ENCODE measurements at places on chromosomes 3 and 15.

DNA sequence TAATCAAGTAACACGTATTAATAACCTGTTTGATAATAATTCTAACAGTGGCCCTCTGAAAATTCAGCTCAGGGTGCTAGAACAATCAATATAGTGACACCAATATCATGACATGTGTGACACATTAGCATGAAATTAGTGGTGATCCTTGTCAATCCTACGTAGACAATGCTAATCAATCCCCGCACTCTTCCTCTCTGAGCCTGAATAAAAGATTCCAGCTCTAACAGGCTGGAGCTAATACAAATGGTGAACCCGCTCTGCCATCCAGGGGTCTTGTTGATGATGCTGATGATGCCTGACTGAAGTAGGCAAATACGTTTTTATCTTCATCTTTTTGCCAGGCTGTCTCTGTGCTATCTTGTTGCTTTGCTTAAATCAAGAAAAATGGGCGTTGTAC is 462.5 kb downstream of the MAGI1 start:
- no peak for DNase-seq

GRCh38 chr3:150599611-150600297 is 3.4 kb upstream of the SELENOT start:
- no peak for DNase-seq

- no peak for DNase-seq
These were observed 22.4 kb downstream of the LIPC start for GRCh38 chr15:58453931-58454793.

GRCh38 chr3:61429106-61429505 is 132.3 kb upstream of the PTPRG start:
- DNase-seq: no peak

DNA sequence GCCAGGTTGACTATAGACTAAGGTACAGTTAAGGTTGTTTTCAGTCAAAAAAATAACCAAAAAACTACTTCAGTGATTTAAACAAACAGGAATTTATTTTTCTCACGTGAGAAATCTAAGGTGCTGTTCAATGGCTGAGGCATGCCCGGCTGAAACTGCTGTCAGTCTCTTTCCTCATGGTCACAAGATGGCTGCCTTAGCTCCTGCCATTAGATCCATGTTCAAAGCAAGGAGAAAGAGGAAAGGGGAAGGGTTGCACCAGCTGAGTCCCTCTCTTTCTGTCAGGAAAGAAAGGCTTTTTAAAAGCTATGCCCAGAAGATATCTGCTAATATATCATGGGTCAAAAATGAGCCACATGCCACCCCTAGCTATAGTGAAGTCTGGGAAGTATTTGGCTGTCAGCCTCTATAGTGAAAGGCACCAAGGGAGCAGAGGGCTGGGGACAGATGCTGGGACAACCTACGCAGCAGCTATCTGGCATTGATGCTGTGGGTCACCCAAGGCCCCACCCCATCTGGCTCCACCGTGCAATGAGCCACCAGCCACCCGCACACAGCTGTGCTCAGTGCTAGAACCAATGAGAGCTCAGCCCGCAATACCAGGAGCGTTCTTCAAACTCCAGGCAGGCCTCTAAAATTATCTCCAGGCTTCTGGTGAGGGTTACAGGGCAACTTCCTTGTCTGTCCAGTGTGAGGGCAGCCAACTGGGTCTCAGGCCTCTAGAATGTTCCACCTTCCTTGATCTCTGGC is 64.7 kb upstream of the GATA2 start:
- no peak for DNase-seq

- DNase-seq: no peak
These were observed 234.9 kb downstream of the OPA1 start for GRCh38 chr3:193827871-193828270.

DNA sequence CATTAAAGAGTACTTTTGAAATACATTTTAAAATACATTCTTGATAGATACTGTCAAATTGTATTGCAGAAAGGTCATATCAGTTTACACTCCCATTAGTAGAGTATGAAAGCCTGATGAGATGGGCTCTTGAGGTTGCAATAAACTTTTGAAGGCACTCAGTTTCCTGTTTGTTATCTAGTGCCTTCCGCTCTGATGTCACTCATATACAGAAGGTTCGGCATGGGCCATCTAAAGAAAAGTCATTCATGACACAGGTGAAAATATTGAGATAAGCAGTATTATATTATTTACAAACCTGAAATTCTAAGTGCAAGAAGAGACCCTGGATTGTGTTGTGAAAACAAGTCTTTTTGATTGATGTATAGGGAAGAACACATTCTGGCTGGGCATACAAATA is 36.5 kb upstream of the DENND4A start:
- DNase-seq: no peak

DNA sequence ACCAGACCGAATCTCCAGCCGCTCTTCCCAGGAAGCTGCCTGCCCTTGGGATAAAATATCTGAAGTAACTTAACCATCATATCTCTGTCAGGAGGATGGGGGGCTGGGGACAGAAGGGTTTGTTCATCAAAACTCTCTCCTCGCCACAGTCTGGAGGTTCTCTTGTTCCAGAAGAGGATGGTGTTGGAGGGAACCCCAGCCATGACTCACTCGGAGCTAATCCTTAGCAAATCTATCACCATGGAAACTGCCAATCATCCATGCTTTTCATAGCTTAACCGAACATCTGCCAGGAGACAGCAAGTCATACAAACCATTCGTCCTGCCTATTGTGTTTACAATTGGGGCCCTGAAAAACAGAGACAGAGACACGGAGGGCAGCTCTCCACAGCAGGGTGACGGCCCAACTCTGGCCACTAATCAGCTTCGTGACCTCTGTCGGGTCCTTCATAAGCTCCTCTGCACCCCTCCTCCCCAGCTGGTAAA is 73.8 kb upstream of the HEG1 start:
- peak; percentile 67 for DNase-seq

GRCh38 chr3:194001-194400 is 2.6 kb upstream of the CHL1 start:
- no peak for DNase-seq

GRCh38 chr15:95346721-95347475 is 983.6 kb upstream of the NR2F2 start:
- DNase-seq: no peak

GRCh38 chr15:74158855-74159650 is 14.5 kb upstream of the ISLR start:
- DNase-seq: no peak

- no peak for DNase-seq
These were observed 959 bp upstream of the RASA2 start for GRCh38 chr3:141485641-141486495.

DNA sequence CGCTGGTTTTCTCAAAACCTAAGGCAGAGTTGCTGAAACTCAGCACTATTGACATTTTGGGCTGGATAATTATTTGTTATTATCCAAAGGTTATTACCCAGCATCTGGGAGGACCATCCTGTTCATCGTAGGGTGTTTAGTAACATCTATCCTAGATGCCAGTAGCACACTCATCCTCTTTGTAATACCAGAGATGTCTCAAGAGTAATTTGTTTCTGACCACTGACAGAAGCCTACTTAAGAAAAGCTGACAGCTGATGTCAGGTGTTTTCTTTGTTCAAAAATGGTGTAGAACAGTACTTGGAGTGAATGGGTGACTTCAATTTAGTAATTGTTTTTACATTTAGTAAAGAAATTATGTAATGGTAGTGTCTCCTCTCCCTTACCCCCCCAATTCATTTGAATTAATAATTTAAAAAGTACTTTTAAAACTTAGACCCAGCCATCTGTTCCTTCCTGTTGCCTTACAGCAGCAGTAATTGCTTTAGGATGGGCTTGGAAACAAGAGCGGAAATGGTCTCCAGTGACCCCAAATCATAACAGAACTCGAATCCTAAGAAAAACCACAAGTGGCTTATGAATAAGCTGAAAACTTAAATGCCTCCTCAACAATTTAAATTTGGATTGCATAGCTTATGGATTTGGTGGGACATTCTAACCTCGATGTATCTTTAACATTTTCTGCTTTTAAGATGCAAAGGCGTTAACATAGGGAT is 105.4 kb downstream of the PTPRG start:
- DNase-seq: peak; percentile 23

GRCh38 chr15:53448232-53449015 is 311.0 kb downstream of the WDR72 start:
- DNase-seq: peak; percentile 82

GRCh38 chr3:126958638-126959085 is 24.3 kb upstream of the PLXNA1 start:
- DNase-seq: no peak

GRCh38 chr15:39616731-39617455 is 36.0 kb downstream of the THBS1 start:
- DNase-seq: no peak

DNA sequence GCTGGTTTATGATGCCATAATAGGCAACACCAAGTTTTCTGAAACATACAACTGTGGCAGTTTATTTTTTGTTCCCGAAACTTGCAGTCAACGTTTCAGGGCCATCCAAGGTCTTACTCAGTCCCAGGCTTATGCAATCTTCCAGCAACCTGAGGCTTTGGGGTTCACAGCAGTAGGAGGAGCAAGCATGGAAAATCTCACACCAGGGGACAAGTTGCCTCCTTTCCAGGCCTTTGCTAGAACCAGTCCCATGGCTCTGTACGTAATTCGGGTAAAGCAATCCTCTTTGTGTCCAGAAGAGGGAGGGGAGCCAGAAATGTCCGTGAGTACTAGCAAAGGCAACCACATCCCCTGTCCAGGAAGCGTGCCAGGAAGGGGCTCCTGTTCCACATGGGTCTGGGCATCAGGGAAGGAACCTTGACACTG is 4.7 kb upstream of the FAM240A start:
- DNase-seq: no peak

- DNase-seq: no peak
These were observed 1762.5 kb downstream of the SI start for GRCh38 chr3:163315786-163316185.

- no peak for DNase-seq
These were observed 28.2 kb upstream of the CCDC50 start for GRCh38 chr3:191301017-191301416.

DNA sequence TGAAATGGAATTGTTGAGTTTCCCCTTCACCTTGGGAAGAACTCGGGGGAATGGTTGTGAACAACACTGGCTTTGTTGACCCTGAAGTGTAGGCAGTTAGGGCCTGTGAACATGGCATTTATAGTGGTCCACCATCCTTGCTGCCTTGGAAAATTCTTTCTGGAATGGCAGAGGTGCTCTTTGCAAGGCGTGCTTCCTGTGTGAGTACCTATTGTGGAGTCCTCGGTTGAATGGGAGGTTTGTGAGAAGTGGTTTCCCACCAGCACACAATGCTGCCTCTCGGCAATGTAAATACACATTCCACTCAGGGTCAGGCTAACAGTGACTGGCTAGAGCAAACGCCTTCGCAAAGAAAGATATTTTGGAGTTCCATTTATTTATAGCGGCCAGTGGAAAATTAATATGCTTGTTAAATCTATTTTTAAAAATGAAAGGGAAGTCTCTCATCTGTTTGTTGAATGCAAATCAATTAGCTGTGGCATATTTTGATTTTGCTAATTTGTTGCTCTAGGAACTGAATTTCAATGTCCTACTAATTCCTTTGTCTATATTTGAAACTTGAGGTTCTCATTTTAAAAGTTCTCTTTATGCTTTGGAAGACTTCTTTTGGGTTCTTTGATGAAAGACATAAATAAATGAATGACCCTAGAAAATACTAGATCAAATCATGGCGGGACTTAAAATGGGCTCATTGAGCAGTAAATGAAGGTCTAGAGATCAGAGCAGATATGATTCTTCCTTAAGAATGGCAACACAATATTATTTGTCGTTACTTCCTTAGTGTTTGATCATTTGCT is 59.5 kb downstream of the FNDC3B start:
- DNase-seq: peak; percentile 34

- no peak for DNase-seq
These were observed 204.6 kb upstream of the CFAP20DC start for GRCh38 chr3:59254433-59254832.

DNA sequence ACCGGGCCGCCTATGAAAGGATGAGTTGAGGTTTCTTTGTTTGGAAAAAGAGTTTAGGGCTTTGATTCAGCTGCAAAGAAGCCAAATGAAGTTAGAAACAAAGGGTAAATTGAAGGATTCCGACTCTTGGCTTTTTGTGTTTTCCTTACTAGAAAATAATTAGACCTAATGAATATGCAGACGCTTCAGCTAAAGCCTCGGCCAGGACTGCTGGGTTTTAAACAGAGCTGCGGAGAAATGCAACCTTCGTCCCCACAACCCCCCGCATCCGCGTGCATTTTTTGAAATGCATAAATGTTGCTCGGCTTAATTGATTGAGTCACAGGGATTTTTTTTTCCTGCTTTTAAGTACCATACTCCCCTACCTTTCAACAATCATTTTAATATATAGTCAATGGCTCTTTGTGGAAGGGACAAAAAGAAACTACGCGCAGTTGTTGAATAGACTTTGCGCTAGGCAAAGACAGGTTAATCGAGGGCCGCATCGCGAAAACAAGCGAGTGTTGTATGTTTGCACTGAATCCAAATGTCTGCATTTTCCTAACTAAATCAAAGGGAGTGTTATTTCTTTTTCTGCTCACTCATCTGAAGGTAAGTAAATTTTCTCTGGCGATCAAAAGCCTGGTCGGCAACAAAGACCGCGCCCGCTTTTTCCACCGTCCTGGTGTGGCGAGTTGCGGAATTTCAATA is 1.3 kb upstream of the ZIC4 start:
- DNase-seq: no peak

GRCh38 chr15:71548401-71548807 is 261.9 kb upstream of the NR2E3 start:
- DNase-seq: no peak

- no peak for DNase-seq
These were observed 144.1 kb downstream of the LRRK1 start for GRCh38 chr15:101063212-101063611.

- no peak for DNase-seq
These were observed 135.1 kb upstream of the UBP1 start for GRCh38 chr3:33575311-33575710.

DNA sequence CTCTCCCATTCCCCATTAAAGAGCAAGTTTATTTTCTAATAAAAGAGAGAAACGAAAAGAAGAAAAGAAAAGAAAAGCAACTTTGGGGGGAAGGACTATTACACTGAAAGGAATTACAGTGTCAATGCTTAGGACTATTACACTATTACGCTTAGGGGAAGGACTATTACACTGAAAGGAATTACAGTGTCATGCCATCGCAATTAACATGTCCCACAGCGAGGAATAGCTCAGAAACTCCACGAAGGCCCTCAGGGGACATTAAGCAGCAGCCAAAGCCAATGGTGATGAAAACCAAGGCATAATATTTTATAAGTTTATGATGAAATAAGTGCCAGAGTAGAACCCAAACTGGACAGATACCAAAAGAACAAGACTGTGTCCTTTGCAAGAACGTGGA is 22.1 kb upstream of the DET1 start:
- no peak for DNase-seq

DNA sequence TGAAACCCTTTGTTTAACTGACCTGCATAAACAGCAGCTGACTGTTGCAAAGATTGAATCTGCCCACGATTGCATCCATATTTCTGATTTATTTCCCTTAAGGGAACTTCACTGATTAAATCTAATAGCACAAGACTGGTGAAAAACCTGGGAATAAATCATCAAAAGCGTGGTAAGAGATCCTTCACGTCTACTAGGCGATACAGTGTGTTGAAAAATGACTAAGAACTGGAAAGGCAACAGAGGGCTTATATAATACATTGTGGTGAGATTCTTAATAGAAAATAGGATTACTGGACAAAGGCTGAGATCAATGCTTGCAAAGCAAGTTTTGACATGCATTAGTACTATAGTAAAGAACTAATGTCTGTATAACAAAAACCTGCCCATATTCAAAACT is 49.0 kb downstream of the POLQ start:
- no peak for DNase-seq

All from NCI-H1417 (cell line).